ENCODE measurements at places on chromosomes 6 and 20.
A peak's percentile ranks its signal among the peaks of the same experiment; 100 is the strongest.

DNA sequence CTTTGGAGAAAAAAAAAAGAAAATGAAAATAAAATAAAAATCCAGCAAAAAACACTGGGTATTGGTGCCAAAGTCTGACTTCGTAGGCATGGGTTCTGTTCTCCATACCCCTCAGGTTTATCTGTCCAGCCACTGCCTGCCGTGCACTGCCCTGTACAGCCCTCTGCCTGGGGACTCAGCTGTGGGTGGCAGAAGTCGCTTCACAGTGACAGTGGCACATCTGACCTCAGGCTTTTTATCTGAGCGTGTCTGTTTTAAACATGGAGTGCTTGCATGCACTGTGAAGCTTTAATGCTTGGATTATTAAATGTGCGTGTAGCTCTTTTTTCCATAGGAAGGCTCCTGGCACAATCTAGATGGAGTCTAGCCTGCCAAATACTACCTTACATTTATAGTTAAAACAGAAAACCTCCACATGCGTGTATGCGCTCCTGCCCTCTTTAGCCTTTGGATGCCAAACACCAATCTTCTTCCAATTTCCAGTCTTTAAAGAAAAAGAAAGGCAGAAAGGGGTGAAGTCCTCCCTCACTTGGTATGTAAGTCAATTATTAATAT is 375.5 kb downstream of the UTRN start:
- DNase-seq = no peak

DNA sequence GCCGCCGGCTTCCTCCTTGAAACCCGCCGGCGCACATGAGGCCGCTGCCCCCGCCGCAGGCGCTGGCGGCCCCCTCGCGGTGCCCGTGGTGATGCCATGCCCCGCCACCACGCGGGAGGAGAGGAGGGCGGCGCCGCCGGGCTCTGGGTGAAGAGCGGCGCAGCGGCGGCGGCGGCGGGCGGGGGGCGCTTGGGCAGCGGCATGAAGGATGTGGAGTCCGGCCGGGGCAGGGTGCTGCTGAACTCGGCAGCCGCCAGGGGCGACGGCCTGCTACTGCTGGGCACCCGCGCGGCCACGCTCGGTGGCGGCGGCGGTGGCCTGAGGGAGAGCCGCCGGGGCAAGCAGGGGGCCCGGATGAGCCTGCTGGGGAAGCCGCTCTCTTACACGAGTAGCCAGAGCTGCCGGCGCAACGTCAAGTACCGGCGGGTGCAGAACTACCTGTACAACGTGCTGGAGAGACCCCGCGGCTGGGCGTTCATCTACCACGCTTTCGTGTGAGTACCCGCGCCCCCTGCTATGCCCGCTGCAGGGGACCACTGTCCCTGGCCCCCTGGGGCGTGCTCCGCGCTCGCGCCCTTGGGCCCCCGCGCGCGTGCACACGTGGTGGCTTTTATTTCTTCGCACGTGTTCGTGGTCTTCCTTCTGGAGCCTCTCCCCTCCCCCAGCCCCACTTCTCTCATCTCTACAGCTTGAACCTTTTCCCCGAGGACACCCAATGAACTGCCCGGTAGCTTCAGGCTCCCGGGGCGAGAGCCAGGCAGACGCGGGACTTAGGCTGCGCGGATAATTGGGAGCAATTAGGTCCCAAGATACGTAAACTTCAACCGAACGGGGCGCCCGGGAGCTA is 453 bp downstream of the KCNQ5 start:
- peak; percentile 63 for DNase-seq

GRCh38 chr6:16238057-16238962 is at the start of gene GMPR:
TSS of gene GMPR (plus strand) at chr6:16238587. CDS start at chr6:16238694, 107 bp downstream.
- DNase-seq = peak; percentile 66

GRCh38 chr6:32602383-32602782 is 12.7 kb upstream of the HLA-DRB1 start:
- DNase-seq = no peak

Data from stimulated activated CD4-positive, alpha-beta T cell treated with anti-CD3 and anti-CD28 coated beads, Interleukin-4, amount 100 ng/mL, for 4 hours (primary cell).